NCI-H510A (cell line): ENCODE measurements at places on chromosomes 12 and 14.
A peak's percentile ranks its signal among the peaks of the same experiment; 100 is the strongest.

GRCh38 chr14:91322623-91323022, 78.1 kb upstream of the GPR68 start:
- DNase-seq, result no peak

DNA sequence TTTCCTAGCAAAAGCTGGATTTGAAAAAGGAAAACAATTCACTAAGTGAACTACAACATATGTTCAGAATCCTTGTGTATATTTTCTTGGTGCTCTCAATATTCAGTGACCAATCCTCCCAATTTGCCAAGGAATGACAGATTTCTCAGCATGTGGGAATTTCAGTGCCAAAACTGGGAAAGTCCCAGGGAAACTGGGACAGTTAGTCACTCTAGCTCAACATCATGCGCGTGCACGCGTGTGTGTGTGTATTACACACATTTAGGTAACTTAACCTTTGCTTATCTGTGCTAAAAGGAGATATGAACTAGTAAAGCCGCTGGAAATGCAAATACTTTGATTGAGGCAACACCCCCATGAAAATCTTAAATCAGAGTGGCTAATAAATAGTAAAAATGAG, 26.1 kb upstream of the SLC6A13 start:
- DNase-seq, result no peak

GRCh38 chr14:31968956-31969698, 108.0 kb upstream of the ARHGAP5 start:
- no peak for DNase-seq

GRCh38 chr12:1518591-1519516, 75.5 kb downstream of the FBXL14 start:
- DNase-seq, result peak; percentile 68

GRCh38 chr14:70008284-70009262, 129.4 kb downstream of the SMOC1 start:
- DNase-seq, result no peak

- DNase-seq, result no peak
Measured at GRCh38 chr12:30973175-30973574, 46.6 kb downstream of the TSPAN11 start.

GRCh38 chr12:26452511-26452910, 257.1 kb downstream of the SSPN start:
- DNase-seq, result no peak

- DNase-seq, result peak; percentile 23
Measured at GRCh38 chr12:3542911-3543310, 51.9 kb downstream of the PRMT8 start.

- peak; percentile 77 for DNase-seq
Measured at GRCh38 chr14:92956961-92957360, 34.0 kb downstream of the CHGA start.

GRCh38 chr12:127742231-127742630, 524.7 kb upstream of the TMEM132C start:
- no peak for DNase-seq

DNA sequence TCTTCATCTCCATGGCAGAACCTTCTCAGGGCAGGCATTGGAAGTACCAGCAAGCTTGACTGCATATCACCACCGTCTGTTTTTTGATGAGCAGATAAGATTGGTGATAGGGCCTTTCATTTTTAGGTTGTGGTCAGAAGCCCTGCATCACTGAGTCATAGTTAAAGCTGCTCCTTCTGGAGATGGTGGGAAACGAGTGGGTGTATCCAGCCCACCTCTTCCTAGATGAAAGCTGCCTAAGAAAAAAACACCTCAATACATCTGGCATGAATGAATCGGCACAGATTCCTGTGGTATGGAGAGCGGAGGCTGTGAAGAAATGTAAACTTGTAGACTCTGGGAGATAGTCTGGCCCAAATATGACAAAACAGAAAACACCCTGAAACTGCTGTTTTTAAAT, 248.7 kb upstream of the EGLN3 start:
- no peak for DNase-seq

DNA sequence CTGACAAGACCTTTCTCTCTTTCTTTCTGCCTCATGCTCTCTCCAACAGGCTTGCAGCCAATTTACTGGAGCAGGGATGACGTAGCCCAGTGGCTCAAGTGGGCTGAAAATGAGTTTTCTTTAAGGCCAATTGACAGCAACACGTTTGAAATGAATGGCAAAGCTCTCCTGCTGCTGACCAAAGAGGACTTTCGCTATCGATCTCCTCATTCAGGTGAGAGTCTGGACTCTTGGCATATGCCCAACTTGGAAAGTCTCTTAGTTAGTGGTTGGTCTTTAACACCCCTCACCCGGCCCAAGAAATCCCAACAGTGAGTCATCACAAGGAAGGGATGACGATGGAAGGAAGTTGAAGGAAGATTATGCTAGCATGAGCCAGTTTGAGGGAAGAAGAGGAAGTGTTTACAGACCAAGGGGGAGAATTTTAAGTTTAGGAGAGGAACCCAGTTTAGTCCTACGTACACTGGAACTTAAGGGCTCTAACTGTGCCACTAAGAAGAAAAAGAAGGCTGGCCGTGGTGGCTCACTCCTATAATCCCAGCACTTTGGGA, 189.7 kb downstream of the ETV6 start:
- DNase-seq, result peak; percentile 73

GRCh38 chr14:99041141-99041819, 230.7 kb downstream of the BCL11B start:
- no peak for DNase-seq

GRCh38 chr12:131736446-131737149, 25.7 kb downstream of the SFSWAP start:
- no peak for DNase-seq

GRCh38 chr12:42761601-42762350, 172.2 kb upstream of the PRICKLE1 start:
- DNase-seq, result no peak

DNA sequence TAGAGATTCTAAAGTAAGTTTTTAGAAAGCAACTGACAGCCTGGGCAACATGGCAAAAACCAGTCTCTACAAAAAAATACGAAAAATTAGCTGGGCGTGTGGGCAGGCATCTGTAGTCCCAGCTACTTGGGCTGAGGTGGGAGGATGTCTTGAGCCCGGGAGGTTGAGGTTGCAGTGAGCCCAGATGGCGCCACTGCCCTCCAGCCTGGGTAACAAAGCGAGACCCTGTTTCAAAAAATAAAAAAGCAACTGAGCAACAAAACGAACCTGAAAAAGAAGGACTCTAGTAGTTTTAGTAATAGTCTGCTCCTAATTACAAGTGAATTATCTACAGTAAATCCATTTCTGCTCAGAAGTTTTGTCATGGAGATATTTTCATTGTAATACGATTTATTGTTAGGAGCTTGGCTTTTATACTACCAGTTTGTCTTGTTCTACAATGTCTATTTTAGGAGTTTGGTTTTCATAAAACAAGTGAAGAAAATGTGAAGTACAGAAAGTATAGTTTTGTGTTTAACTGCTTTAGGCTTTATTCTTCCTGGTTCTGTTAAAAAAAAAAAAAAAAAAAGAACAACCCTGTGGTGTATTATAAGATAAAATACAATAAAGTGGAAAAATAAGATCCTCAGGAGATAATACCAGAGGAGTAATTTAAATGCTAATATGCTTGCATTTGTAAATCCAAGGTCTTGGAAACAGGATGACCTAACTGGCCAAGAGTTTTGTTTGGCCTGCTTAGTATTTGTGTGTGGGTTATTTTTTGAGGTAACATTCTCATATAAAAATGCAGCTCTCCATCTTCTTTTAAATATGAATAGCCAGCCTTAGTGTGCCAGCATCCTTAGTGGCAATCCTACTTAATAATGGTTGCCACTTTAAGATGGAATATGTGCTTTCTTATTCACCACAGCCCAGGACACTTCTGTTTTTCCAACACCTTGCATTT, 2.8 kb downstream of the TMX1 start:
- DNase-seq, result no peak

DNA sequence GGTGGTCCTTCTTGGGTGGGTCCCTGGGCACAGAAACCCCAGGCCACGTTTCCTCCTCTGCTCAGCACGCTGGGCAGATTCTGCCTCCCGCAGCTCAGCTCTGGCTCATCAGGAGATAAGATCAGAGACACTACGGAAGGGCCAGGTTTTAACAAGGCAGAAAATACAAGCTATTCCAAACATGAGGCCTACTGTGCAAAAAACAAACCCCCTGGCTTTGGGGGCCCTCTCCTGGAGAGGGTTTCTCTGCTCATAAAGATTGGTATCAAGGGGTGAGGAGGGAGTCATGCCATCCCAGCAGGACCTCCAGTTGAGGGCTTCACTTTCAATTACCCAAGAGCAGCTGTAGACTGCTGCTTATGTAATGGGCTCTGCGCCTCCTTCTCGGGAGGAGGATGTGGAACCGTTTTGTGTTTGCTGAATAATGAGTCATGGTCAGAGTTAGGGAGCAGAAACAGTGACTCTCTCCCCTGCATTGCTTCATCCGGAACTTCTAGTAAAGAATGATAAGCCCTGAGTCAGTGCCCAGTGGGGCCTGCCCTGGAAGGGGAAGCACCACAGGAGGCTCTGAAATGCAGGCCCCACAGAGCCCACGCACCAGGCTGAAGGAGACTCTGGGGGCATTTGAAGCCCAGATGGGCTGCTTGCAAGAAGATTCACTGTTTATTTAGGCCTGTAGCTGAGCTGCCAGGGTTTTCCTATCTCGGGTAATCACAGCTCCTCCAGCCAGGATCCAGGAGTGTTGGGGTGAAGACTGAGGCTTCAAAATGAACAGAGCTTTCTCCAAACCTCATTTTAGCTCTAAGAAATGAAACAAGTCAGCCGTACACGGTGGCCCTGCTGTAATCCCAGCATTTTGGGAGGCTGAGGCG, 79.3 kb downstream of the SSPN start:
- peak; percentile 13 for DNase-seq

DNA sequence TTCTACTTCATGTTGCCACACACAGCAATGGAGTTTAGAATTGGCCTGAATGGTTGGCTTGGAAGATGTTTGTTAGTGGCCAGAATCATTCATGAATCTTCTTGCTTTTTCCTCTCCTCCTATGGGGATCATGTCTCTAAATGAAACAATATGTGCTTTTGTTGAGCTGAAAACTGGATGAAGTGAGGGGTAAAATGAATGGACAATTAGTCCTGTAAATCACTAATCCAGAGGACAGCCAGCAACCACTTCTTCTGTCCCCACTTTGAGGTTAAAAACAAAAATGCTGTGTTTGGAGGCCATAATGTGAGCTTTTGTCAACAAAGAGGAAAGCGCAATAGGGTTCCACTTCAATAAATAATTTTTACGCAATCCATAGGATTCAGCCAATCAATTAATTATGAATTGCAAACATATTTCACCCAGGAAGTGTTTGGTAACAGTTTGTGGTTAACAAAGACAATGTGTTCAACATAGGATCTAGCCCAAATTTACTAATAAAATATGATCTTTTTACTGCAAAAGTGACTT, 30.3 kb upstream of the AMIGO2 start:
- no peak for DNase-seq

DNA sequence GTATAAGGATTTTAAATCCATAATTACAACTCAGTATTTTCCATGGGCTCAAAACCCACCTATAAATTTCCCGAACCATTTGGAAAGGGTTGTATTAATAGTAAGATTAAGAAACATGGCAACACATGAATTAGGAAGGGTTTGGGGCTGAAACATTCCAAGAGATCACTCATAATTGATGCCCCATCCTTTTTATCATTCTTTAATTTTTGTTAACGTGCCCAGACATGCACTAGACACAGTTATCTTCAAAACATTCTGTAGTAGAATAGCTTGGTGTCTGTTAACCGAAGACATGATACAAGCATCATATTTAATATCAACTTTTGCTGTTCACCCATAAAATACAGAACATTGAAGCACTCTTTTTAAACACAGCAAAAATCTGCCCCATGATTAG, 106.8 kb upstream of the FRMD6 start:
- no peak for DNase-seq

GRCh38 chr12:110931315-110931728, 10.9 kb upstream of the MYL2 start:
- DNase-seq, result no peak

- no peak for DNase-seq
Measured at GRCh38 chr12:19208456-19208855, 78.9 kb downstream of the PLEKHA5 start.

GRCh38 chr14:55267820-55268219, 3.4 kb upstream of the FBXO34 start:
- no peak for DNase-seq

DNA sequence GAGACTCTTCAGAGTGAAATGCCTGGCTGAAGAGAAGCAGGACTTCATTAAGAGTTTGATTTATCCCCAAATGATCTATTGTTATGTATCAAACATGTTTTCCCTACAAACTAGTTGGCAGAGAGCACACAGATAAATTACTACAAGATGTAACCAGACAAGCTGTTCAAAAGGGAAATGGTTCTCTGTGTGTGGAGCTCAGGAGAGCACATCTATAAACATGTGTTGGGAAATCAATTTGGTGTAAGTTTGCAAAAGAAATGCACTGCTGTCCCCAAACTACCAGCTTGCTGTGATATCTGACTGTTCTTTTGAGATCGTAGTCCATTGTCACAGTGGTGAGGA, 159.2 kb downstream of the PAH start:
- no peak for DNase-seq
